ENCODE measurements at places on chromosomes 12 and 14. TPM values are rescaled to one million over a fixed set of nuclear protein-coding genes. Genes with fewer than 3 reads are reported as not detected.

Gene POTEG
- not detected for polyA plus RNA-seq

Gene C12orf54
- polyA plus RNA-seq: 1.9 TPM

Gene SP1
- 38.9 TPM for polyA plus RNA-seq

Gene CCDC197
- polyA plus RNA-seq: not detected

Gene C12orf50
- not detected for polyA plus RNA-seq

Gene SYCP3
- not detected for polyA plus RNA-seq

Gene EIF2S1
- 156 TPM for polyA plus RNA-seq

Gene PNN
- 12.3 TPM for polyA plus RNA-seq

Gene NUAK1
- 7.4 TPM for polyA plus RNA-seq

Gene AQP2
- not detected for polyA plus RNA-seq

Gene RNASE7
- polyA plus RNA-seq: 30.9 TPM

Gene SMIM41
- not detected for polyA plus RNA-seq

Gene AKAP3
- polyA plus RNA-seq: 0.44 TPM

Gene GZMH
- not detected for polyA plus RNA-seq

Gene PRB4
- polyA plus RNA-seq: not detected

Gene IRAK3
- 0.10 TPM for polyA plus RNA-seq

Gene PIWIL1
- not detected for polyA plus RNA-seq

Gene CCDC38
- not detected for polyA plus RNA-seq
